Calu3 (cell line): ENCODE measurements at places on chromosomes 4 and X. TPM values are rescaled to one million over a fixed set of nuclear protein-coding genes. Genes with fewer than 3 reads are reported as not detected.

- peak overlapping the region; percentile 54 for H3K27ac ChIP-seq
- DNase-seq: peak; percentile 61
- H3K27me3 ChIP-seq: no peaks in the 10 kb centered on the region
- H3K4me3 ChIP-seq: peak overlapping the region; percentile 31
- peaks cover 41% of the 10 kb centered on the region for H3K4me1 ChIP-seq
- H3K36me3 ChIP-seq: peaks cover 4% of the 10 kb centered on the region
Observed at GRCh38 chr4:6749340-6750171, 33.0 kb upstream of the KIAA0232 start.

NKX6-1 gene
- 1.2 and 1.8 TPM in 2 replicates for total RNA-seq

DNA sequence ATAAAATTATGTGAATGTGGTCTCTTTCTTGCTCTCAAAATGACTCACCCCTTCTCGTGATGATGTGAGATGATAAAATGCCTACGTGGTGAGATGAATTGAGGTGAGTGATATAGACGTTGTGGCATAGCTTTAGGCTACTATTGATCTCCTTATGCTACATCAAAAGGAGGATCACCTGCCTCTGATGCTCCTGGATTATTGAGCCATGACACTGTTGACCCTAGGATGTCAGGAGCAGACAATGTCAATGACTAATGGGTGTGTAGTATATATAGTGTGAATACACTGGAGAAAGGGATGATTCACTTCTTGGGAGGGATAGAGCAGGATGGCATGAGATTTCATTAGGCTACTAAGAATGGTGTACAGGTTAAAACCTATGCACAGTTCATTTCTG lies 210.7 kb upstream of the PRPS2 start:
- peaks cover 14% of the 10 kb centered on the region for H3K27me3 ChIP-seq
- no peak for DNase-seq
- no peaks in the 10 kb centered on the region for H3K4me1 ChIP-seq
- no peak overlapping the region for H3K27ac ChIP-seq
- no peaks in the 10 kb centered on the region for H3K36me3 ChIP-seq
- H3K4me3 ChIP-seq: no peak overlapping the region

GRCh38 chr4:167774646-167775045 lies 317.7 kb upstream of the ANXA10 start:
- no peaks in the 10 kb centered on the region for H3K4me1 ChIP-seq
- DNase-seq: no peak
- no peaks in the 10 kb centered on the region for H3K27me3 ChIP-seq
- H3K27ac ChIP-seq: no peak overlapping the region
- no peak overlapping the region for H3K4me3 ChIP-seq

DNA sequence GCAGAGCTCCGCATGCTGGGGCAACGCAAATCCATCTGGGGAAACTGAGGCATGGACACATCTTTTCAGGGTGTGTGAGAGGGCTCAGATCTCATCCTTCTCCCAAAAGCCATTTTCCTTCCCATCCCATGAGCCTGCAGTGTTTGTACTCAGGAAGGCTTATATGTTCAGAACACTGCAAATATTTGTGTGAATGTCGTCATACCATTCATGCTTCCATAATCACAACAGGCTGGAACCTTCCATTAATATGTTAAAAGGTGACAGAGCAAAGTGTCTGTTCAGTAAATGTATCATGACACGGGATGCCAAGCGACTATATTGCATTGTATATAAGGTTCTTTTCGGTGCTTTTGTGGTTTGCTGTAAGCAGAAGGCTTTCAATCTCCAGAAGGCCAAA lies 8.5 kb downstream of the TRIML1 start:
- no peak for DNase-seq
- no peaks in the 10 kb centered on the region for H3K4me1 ChIP-seq
- H3K4me3 ChIP-seq: no peak overlapping the region
- H3K27ac ChIP-seq: no peak overlapping the region

ANXA10 gene
- 43.2 and 58.3 TPM in 2 replicates for total RNA-seq

CFI gene
- 25.8 and 27.7 TPM in 2 replicates for total RNA-seq

- H3K27me3 ChIP-seq: no peaks in the 10 kb centered on the region
- no peak overlapping the region for H3K4me3 ChIP-seq
- no peaks in the 10 kb centered on the region for H3K36me3 ChIP-seq
- no peak for DNase-seq
- no peak overlapping the region for H3K27ac ChIP-seq
Observed at GRCh38 chr4:83219344-83220331, 65.0 kb downstream of the COQ2 start.

PABPC4L gene
- total RNA-seq: not detected in 2 replicates

BMPR1B gene
- 6.3 and 9.2 TPM in 2 replicates for total RNA-seq

- no peaks in the 10 kb centered on the region for H3K36me3 ChIP-seq
- no peak overlapping the region for H3K27ac ChIP-seq
- DNase-seq: no peak
- no peaks in the 10 kb centered on the region for H3K27me3 ChIP-seq
- no peak overlapping the region for H3K4me3 ChIP-seq
Observed at GRCh38 chr4:137452799-137453198, 79.5 kb downstream of the PCDH18 start.

DNA sequence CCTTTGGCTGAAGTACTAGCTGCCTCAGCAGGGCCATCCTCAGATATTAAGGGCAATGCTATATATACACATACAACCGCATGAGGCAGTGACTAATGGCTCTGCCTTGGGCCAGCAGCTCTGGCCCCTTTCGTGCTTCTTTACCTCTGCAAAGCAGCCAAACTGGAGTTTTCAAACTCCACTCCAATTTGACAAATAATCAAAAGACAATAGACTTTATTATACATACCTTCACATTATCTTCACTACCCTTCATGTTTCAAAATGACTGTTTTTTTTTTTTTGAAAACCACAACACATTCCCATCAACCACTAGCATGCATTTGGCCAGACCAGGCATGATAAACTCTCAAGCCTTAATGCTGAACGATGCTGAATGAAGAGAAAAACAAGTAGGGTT lies 187.7 kb downstream of the ENOX2 start:
- H3K4me1 ChIP-seq: no peaks in the 10 kb centered on the region
- no peak for DNase-seq
- no peaks in the 10 kb centered on the region for H3K36me3 ChIP-seq
- no peaks in the 10 kb centered on the region for H3K27me3 ChIP-seq

DNA sequence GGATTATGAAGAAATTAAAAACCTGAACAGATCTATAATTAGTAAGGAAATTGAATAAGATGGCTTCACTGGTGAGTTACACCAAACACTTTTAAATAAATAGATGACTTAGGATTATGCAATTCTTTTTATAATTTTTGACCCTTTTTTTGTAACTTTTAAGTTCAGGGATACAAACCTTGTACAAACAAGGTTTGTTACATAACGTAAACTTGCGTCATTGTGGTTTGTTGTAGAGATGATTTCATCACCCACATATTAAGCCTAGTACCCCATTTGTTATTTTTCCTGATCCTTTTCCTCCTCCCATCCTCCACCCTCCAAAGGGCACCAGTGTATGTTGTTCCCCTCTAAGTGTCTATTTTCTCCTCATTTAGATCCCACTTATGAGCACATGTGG lies 75.7 kb downstream of the CPEB2 start:
- H3K27ac ChIP-seq: no peak overlapping the region
- no peaks in the 10 kb centered on the region for H3K27me3 ChIP-seq
- DNase-seq: no peak
- H3K4me3 ChIP-seq: no peak overlapping the region
- H3K4me1 ChIP-seq: no peaks in the 10 kb centered on the region

RCHY1 gene
- 12.5 and 12.9 TPM in 2 replicates for total RNA-seq

ADH1B gene
- total RNA-seq: 0.10 TPM in 1 of 2 replicates, not detected in the other

CD40LG gene
- not detected in 2 replicates for total RNA-seq

DNA sequence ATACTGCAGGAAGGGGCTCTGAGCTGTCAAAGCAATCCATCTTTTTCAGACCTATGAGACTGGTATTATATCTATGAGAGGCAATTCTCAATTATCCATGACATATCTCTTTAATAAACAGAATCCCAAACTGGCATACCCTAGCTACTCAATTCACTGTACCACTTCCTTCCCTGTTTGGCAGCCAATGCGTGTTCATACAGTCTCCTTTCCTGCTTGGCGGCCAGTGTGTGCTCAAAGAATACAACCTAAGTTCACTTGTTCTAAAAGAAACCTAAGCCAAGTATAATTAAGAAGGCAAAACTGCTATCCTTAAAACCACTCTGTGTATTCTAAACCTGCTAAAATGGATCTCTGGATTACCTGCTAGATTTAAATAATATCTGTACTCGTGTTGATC lies 38.3 kb downstream of the ARHGEF9 start:
- DNase-seq: no peak
- H3K4me1 ChIP-seq: no peaks in the 10 kb centered on the region
- no peaks in the 10 kb centered on the region for H3K27me3 ChIP-seq
- no peaks in the 10 kb centered on the region for H3K36me3 ChIP-seq
- no peak overlapping the region for H3K27ac ChIP-seq

DNA sequence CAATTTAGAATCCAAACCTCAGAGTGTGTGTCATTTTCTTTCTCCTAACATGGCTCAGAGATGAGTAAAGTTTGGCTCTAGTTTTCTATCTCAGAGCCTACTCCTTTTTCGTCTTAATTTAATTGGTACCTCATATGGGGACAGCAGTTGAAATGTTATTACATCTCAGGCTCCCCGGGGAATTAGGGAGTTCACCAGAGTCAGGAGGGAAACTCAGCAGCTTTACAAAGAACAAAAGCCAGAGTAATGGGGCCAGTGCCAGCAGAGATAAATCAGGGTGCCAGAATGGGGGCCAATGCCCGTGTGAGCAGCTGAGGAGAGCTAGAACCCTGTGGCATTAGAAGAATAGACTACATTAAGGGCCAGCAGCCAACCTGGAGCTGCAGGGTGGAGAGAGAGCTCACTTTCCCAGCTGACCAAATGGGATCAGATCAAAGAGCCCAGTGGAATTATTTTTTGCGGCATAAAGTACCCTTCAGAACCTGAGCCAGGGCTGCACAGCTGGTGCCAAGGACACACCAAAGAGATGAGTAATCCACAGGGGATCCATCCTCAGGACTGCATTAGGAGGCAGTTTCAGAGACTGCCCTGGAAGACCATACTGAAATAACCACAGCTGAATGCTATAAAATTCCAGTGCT lies 207.1 kb upstream of the DKK2 start:
- no peaks in the 10 kb centered on the region for H3K36me3 ChIP-seq
- no peak overlapping the region for H3K27ac ChIP-seq
- H3K4me1 ChIP-seq: no peaks in the 10 kb centered on the region
- DNase-seq: no peak
- H3K4me3 ChIP-seq: no peak overlapping the region
- H3K27me3 ChIP-seq: no peaks in the 10 kb centered on the region

DNA sequence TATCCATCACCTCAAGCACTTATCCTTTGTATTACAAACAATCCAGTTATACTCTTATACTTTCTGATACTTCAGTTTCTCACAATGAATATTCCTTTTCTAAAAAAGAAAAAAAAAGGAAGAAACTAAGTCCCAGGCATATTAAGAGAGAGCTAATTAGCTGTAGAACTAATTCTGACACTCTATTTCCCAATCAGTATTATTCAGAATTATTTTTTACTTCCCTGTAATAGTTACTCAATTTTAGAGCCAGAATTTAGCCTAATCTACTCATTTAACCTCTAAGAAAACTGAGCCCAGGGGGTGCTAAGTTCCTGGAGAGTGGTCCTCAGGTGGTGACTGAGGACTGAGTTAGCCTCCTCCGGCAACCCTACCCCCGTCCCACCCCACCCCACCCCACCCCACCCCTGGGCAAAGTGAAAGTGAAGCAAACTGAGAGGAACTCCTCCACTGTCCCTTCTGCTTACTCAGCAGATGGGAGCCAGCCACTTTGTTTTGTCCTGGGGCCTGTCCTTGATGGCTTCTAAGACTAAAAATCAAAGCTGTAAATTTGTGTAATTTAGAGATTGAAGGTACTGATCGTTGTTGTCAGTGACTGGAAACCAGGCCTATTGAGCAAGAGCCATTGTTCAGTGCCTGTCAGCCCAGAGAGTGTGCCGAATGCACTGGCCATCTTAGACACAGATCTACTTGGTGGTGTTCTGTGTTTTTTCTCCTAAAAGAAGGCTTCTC lies 162.1 kb downstream of the CBR4 start:
- no peaks in the 10 kb centered on the region for H3K36me3 ChIP-seq
- peak overlapping the region; percentile 47 for H3K4me3 ChIP-seq
- H3K4me1 ChIP-seq: peaks cover 16% of the 10 kb centered on the region
- DNase-seq: no peak

- no peaks in the 10 kb centered on the region for H3K27me3 ChIP-seq
- H3K36me3 ChIP-seq: peaks cover 15% of the 10 kb centered on the region
- H3K4me1 ChIP-seq: peaks cover 31% of the 10 kb centered on the region
- no peak for DNase-seq
Observed at GRCh38 chr4:151031831-151032605, 16.9 kb upstream of the LRBA start.

DOK7 gene
- 2.7 and 3.3 TPM in 2 replicates for total RNA-seq

FAM53A gene
- total RNA-seq: 5.3 and 7.3 TPM in 2 replicates

DNA sequence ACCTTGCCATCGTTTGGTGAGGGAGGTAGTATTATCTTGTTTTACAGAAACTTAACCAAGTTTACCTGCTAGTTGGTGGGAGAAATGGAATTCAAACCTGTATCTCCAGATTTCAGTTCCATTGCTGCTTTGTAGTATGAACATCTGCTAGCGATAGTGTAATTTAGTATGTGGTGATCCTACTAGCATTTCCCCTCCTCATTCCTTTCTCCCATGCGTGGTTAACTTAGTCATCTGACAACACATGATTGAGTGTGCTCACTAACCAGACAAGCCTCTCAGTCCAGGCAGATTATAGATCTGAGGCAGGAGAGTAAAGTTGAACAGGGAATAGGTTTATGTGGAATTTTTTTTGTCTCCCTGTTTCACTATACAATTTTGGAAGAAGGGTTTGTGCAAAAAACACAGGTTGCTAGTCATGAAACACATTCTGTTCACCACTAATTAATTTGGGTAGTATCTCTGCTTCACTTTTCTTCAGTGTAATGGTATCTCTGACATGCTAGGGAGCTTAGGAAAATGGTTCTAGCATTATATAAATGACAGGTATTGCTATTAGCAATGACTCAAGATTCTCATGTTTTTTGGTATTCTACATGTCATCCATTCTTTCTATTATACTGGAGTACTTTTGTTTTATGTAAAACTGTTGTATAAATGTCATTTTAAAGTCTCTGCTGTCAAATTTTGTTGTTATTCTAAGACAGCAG lies 21.7 kb downstream of the RBPJ start:
- peaks cover 32% of the 10 kb centered on the region for H3K4me1 ChIP-seq
- peak; percentile 7 for DNase-seq
- H3K36me3 ChIP-seq: no peaks in the 10 kb centered on the region
- no peak overlapping the region for H3K27ac ChIP-seq
- no peaks in the 10 kb centered on the region for H3K27me3 ChIP-seq

DNA sequence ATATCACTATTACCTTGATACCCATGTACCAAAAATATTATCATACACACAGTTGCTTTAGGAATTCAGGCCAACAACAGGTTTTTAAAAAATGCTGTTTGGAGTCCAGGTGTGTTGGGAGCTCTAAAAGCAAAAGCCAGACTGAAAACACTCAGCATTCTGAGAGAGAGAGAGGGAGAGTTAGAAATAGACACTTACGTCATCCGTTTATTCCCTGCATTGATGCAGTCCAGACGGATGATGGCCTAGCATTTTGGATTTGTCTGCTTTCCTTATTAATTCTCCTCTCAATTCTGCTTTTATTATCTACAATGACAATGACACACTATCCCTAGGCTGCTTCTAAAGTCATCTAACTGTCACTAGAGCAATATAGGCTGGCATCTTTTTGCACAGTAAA lies 358.3 kb upstream of the BOD1L1 start:
- peaks cover 63% of the 10 kb centered on the region for H3K4me1 ChIP-seq
- no peaks in the 10 kb centered on the region for H3K36me3 ChIP-seq
- no peak overlapping the region for H3K4me3 ChIP-seq
- H3K27ac ChIP-seq: no peak overlapping the region

- no peak overlapping the region for H3K4me3 ChIP-seq
- peak; percentile 23 for DNase-seq
- no peaks in the 10 kb centered on the region for H3K36me3 ChIP-seq
- no peaks in the 10 kb centered on the region for H3K27me3 ChIP-seq
- no peak overlapping the region for H3K27ac ChIP-seq
Observed at GRCh38 chr4:168604496-168605373, 107.9 kb downstream of the PALLD start.
